Left lung (tissue), 14 donors: ENCODE measurements at places on chromosomes 2 and 18. TPM values are rescaled to one million over a fixed set of nuclear protein-coding genes. Genes with fewer than 3 reads are reported as not detected.

The DSG1 gene
- polyA plus RNA-seq = not detected

The LAMA3 gene
- 82.9 TPM for polyA plus RNA-seq

The ESPNL gene
- 5.6 TPM for polyA plus RNA-seq

The CD8B gene
- polyA plus RNA-seq = 0.39 TPM

The PARD6G gene
- 18.9 TPM for polyA plus RNA-seq
